Right lung (tissue), 10 donors: ENCODE measurements at places on chromosomes 3 and 15. TPM values are rescaled to one million over a fixed set of nuclear protein-coding genes. Genes with fewer than 3 reads are reported as not detected.

DNA sequence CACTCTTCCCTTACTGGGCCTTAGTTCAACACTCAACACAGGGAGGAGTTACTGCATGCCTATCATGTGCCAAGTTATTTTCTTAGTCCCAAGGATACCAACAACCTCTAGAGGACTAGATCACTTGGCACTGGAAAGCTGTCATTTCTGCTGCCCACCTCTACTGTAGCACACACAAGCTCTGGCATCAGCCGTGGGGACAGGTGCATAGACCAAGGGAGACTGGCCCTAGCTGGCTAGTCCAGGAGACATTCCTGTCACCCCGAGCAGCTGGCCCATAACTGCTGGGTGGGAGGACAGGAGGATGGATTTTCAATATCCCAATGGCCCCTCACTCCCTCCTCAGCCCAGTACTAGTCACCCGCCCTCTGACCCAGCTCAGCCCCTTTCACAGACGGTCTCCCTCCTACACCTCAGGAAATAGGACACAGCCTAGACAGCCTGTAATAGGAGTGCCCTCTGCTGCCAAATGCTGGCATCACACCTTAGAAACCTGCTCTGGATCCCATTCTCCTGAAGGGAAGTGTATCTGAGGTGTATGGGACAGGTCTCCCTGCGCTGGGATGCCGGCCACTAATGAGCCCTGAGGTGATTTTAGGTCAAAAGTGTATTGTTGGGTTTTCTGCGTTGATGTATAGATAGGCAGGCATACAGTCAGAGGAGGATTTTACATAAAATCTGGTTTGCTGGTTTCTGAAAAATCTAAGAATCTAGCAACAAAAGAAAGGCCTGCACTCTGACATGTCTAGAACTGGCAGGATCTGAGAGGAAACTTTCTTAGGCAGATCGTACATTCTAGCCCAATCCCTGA is 3.4 kb upstream of the DZIP1L start:
- peak; percentile 43 for DNase-seq

DNA sequence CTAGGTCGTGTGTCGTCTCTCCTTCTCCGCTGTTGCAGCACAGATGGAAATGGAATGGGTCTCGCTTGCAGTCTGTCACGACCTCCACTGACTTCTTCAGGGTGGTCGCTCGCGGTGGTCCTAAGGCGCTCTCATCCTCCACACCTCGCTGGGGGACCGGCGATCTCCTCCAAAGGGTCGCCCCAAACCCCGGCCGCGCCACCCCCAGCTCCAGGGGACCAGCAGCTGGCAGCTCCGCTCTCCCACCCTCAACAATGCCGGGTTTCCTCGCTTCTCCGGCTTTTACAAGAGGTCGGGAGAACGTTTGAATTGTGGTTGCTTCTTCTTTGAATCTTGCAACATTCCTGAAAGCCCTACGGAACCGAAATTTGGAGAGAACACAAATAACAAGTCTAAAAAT is 25.9 kb downstream of the SERP1 start:
- DNase-seq = no peak

DNA sequence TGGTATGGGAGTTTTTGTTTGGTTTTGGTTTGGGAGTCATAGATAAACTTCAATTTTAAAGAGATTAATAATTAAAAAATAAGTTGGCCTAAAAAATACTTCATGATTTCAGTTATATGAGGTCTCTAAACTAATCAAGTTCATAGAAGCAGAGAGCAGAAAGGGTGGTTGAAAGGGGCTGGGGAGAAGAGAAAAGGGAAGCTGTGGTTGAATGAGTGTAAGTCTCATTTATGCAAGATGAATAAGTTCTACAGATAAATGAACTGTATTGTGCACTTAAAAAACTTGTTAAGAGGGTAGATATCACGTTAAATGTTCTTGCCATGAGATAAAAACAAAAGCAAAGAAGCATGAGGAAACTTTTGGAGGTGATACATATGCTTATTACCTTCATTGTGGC is 188.7 kb downstream of the NSUN3 start:
- DNase-seq = no peak

DNA sequence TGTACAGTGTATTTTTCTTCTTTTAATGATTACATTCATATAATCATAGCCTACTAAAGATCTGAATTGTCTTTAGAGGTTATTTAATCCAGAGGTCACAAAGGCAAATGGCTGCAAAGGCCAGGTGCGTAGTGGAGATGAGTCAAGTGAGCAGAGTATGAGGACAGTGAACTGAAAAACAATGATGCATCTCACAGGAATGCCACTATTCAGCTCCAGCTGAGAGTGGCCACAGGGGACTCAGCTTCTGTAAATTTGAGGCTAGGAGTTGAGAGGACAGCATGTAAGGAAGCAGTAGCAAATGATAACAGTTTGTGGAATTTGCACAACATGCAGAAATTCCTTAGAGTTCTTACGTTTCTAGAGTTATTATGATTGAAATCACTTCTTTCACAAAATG is 50.4 kb downstream of the COL6A5 start:
- DNase-seq = no peak

GRCh38 chr3:45793482-45794176 is 2.7 kb downstream of the SLC6A20 start:
- no peak for DNase-seq

DNA sequence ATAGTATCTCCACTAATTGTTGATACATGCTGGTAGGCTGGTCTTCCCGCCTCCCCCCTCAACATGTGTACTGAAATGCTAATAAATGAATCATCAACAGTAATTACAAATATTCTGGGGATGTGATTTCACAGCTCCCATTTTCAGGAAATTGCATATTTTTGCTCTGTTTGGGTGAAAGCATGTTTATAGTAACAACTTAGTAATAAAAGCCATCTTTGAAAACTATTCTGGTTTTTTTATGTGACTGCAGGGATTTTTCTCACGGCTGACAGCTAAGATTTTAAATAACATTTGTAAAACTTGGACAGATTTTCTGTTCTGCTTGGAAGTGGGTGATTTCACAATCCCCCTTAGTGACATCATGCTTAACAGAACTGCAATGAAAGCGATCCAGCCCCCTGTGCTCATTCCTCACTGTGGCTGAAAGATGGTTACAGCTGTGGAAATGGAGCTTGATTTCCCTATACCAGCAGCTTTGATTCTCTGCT is 25.6 kb upstream of the FAM174B start:
- DNase-seq = peak; percentile 90

GRCh38 chr15:84671211-84671610 is 13.2 kb upstream of the NMB start:
- no peak for DNase-seq

- no peak for DNase-seq
Measured at GRCh38 chr3:32945136-32945535, 6.3 kb upstream of the CCR4 start.

GRCh38 chr15:30922480-30923311 is 19.0 kb downstream of the FAN1 start:
- no peak for DNase-seq

GRCh38 chr3:124243177-124243859 is 251.4 kb upstream of the ROPN1 start:
- DNase-seq = no peak

GRCh38 chr15:39552556-39552955 is 28.3 kb upstream of the THBS1 start:
- DNase-seq = no peak

GRCh38 chr15:89163271-89164055 is 57.9 kb downstream of the RLBP1 start:
- no peak for DNase-seq

GRCh38 chr3:100603469-100603868 is 5.9 kb upstream of the ADGRG7 start:
- no peak for DNase-seq

DNA sequence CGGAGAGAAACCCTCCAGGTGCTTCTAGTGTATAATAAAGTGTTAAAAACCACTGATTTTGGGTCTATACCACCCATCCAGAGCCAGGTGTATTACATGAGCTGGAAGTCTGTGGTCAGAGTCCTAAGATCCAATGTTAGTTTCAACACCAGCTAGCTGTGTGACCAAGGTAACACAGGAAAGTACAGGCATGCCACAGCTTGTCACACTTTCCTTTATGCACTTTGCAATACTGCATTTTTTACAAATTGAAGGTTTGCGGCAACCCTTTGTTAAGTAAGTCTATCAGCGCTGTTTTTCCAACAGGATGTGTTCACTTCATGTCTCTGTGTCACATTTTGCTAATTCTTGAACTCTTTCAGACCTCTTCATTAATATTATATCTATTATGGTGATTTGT is 201.3 kb upstream of the PRICKLE2 start:
- no peak for DNase-seq

GRCh38 chr3:77795013-77795412 is 755.1 kb downstream of the ROBO2 start:
- DNase-seq = no peak

- DNase-seq = no peak
Measured at GRCh38 chr3:70387889-70388288, 75.5 kb upstream of the MDFIC2 start.

DNA sequence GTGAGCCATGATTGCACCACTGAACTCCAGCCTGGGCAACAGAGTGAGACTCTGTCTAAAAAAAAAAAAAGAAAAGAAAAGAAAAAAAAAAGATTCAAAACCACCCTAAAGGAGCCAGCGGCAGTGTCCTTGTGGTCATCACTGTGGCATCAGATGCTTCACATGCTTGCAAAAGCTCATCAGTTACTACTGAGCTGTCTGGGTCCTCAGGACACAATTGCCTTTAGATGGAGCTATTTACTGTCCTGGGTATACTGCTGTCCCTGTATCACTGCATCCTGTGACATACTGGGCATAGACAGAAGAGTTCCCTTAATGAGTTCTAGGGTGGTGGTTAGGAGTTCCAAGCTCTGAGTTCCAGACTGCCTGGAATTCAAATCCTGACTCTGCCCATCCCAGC is 85.8 kb downstream of the LINGO1 start:
- DNase-seq = no peak

GRCh38 chr3:187340578-187340977 is 27.6 kb upstream of the RTP4 start:
- DNase-seq = no peak

DNA sequence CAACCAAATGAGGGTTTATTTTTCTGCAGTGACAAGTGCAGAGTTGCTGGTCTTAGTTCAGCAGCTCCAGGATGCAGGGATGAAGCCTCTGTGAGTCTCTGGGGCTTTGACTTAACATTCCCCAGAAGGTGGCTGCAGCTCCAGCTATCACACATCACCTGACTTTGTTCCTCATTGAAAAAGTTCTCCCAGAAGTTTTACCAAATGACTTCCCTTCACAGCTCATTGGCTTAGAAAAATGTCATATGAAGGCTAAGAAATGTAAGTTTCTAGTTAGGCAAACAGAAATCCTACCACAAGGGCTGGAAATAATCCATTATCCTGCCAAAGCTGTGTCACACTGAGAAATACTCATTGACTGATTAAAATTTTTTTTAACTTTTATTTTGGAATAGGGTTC is 184.9 kb downstream of the MINAR1 start:
- no peak for DNase-seq

DNA sequence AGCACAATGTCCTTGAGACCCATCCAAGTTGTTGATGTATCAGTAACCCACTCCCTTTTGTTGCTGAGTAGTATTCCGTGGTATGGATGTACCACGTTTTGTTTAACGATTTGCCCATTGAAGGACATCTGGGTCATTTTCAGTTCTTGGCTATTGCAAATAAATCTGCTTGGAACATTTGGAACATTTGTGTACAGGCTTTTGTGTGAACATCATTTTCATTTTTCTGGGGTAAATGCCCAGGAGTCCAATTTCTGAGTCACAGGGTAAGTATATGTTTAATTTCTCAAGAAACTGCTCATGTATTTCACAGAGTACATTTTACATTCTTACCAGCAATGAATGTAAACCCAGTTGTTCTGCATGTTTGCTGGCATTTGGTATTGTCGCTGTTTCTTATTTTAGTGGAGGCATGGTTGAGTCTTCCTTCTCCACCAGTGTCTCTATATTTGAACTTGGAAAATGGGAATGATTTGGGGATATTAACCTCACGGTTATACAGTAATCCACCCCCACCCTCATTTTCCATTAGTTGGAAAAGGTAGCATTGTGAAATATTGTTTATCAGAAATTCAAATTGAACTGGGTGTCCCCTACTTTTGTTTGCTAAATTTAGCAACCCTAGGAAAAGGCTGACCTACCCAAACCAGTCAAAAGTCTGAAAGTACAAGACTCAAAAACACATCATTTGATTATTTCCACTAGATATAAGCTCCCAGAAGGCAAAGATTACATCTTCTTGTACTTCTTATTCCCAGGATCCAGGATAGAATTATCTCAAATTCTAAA is 30.8 kb downstream of the POMGNT2 start:
- DNase-seq = no peak

- DNase-seq = no peak
Measured at GRCh38 chr3:25156626-25157025, 271.4 kb upstream of the RARB start.

DNA sequence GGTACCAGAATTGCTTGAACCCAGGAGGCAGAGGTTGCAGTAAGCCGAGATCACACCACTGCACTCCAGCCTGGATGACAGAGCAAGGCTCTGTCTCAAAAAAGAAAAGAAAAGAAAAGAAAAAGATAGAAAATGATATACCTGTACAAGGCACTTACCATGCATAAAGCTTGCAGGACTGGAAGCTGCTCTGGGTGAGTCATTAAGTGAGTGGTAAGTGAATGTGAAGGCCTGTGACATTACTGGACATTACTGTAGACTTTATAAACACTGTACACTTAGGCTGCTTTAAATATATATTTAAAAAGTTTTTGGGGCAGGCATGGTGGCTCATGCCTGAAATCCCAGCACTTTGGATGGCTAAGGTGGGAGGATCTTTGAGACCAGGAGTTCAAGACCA is 99.2 kb downstream of the SLMAP start:
- no peak for DNase-seq

DNA sequence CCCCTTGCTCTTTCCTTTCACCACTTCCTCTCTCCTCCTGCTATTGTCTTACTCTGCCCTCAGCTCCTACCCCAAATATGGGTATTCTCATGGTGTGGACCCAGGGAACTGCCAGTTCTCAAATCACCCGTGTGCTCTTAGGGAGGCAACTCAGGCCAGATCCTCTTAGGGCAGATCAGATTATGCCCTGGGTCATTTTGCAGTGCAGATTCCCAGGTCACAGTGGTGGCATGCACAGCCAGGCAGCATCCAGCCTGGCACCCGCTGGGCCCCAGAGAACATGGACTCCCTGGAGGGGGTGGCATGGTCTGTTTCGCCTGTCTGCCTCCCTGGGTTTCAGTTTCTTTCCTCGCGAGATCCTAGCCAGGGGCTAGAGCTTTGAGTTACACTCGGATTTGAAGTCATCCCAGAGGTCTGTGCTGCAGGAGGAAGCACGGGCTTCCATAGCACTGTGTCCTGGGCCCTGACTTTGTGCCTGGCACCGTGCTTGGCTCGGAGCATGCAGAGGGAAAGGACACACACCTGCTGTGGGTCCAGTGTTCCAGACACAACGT is 96.1 kb downstream of the TOP2B start:
- DNase-seq = no peak

GRCh38 chr15:92277776-92278175 is 115.9 kb upstream of the ST8SIA2 start:
- no peak for DNase-seq

- DNase-seq = no peak
Measured at GRCh38 chr15:89400782-89401545, 66.3 kb upstream of the POLG start.

Gene KBTBD13
- 0.43 TPM for polyA plus RNA-seq

Gene CD276
- 172 TPM for polyA plus RNA-seq

Gene DNAH12
- 10.0 TPM for polyA plus RNA-seq

Gene RAB8B
- polyA plus RNA-seq = 36.7 TPM

Gene MCTP2
- 27.9 TPM for polyA plus RNA-seq

Gene TAGLN3
- polyA plus RNA-seq = 3.5 TPM

Gene MFN1
- 72.5 TPM for polyA plus RNA-seq

Gene ATP8B4
- polyA plus RNA-seq = 1.7 TPM
